Stimulated activated CD8-positive, alpha-beta memory T cell treated with anti-CD3 and anti-CD28 coated beads, Interleukin-15, amount 100 ng/mL, for 48 hours (primary cell): ENCODE measurements at places on chromosomes 2 and 18.

DNA sequence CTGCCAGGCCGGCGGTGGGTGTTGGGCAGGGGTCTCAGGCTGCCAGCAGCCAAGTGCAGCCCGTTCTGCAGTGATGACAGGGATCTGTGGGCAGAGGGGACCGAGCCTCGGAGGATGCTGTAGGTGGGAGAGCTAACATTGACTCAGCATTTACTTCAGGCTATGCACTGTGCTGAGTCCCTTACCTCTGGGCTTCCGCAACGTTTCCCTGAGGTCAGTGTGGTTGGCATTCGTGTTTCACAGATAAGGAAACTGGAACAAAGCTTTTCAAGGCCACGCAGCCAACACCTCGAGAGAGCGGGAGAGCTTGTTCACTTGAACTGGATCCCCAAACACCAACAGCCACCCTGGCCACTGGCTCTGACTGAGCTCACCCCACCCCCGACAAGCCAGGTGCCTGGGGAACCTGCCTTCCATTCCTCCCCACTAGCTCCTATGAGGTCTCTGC is 839 bp upstream of the GPR148 start:
- no peak for DNase-seq

GRCh38 chr2:177636672-177637071 is 244.1 kb downstream of the AGPS start:
- DNase-seq, result no peak

DNA sequence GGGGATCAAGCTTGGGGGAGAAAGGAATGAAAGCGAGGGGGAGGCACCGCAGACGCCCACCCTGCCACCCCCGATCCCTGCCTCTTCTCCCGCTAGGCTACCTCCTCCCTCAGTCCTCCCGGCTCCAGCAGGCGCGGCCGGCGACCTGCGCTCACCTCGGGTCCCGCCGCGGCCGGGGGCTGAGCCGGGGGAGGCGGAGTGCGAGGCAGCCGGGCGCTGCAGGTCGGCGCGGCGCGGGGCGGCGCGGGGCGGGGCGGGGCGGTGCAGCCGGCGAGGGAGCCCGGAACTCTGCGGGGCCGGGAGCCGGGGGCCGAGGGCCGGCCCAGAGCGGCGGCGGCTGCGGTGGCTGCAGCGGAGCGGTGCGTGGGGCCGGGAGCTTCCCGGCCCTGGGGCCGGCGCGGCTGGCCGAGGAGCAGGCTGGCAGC is 477 bp downstream of the ACVR1 start:
- DNase-seq, result no peak

GRCh38 chr2:162072976-162073887 is 783 bp downstream of the DPP4 start:
- no peak for DNase-seq

GRCh38 chr18:59867337-59868104 is 32.3 kb upstream of the PMAIP1 start:
- DNase-seq, result no peak

GRCh38 chr2:165469417-165469816 is at the start of gene CSRNP3:
CSRNP3 (plus strand) TSS chr2:165469698; CDS start chr2:165595066, 125,368 bp downstream.
- no peak for DNase-seq

DNA sequence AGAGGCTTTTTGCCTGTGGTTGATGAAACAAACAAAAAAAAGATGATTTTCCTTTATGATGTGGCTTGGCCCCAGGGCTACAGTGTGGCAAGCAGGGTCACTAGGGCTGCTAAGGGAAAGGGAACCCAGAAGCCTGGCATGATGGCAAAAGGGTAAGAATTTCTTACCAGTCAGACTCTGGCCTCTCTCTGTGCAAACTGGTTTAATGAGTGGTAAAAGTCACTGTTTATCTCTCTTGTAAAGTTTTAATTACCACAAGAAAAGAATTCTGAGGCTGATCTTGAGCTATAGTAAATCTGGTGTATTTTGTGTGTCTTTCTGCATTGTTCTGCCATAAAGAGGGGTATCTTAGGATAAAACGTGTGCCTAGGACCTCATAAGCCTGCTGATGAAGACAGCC is 275.4 kb downstream of the STK39 start:
- DNase-seq, result no peak

DNA sequence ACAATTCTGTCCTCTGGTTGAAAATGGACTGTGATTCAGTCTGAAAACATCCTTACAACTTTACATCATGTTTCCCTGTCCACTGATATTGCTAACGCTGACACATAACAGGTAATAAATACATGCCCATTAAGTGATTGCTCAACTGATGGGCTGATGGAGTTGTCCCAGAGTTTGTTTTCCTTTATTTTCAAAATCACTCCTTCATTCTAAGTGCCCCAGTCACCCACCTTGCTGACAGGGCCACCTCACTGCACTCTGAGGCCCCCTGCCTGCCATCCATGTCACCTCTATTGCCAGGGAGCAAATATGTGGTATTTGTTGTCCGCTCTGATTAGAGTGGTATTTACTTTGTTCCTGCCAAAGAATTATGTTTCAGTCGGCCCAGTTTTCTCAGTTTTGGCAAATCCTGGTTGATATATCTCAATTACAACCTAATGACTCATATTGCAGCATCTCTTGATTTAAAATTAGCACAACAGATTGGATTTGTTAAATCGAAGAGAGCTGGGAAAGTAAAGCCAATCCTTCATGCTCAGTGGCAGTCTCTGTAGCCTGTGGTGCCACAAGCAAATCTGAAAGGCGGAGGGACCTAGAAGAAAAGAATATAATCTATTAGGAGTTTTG is 105.1 kb downstream of the RDH14 start:
- DNase-seq, result no peak

DNA sequence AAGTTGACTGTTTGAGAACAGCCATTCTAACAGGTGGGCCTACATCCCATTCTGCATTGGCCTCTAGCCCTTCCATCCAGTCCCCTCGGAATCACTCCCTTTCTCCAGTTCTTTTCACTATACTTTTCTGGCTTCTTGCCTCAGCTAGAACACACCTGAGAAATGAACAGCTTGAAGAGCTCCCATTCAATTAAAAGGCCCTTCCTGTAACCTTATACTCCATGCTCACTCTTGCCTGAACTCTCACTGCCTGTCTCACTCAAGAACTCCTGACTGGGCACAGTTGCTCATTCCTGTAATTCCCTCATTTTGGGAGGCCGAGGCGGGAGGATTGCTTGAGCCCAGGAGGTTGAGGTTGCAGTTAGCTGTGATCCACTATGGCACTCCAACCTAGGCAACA is 23.6 kb downstream of the CHRNA1 start:
- DNase-seq, result no peak

- no peak for DNase-seq
Observed at GRCh38 chr18:79532313-79533007, 136.7 kb downstream of the NFATC1 start.

DNA sequence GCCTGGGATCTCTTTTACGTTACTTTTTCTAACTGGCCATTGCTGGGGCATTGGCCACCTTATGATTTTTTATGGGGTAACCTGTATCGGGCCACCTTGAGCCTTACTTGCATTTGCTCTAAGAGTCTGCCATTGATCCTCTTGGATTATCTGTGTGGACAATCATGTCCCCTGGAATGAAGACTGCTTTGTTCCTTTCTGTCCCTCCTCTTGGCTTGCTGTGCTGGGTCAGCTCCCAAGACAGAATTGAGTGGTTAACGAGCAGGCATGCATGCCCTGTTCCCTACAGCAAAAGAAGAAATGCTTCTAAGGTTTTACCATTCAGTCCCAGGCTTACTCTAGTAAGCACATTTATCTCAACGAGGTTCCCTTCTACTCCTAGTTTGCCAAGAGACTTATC is 46.3 kb downstream of the MAL start:
- DNase-seq, result no peak

DNA sequence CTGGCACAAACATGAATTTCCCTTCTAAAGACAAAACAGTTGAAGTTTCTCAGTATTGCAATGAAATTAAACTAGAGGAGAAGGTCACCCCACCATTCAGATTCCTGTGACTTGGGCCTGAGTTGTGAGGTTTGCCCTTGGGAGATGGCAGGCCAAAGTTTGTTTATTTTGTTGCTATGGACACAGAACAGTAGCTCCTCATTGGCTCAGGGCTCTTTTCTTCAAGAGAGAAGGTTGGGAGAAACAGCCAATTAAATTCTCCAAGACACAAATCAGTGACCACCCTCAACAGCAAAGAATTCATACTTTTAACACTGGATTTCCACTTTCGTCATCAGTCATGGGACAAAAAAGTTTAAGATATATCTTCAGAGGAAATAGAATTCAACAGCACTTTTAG is at the start of gene FLACC1:
Gene FLACC1, minus strand, starts transcription at position 125 of the 400 bp plus-strand sequence. CDS start 5,941 bp downstream, outside the sequence.
- DNase-seq, result no peak

DNA sequence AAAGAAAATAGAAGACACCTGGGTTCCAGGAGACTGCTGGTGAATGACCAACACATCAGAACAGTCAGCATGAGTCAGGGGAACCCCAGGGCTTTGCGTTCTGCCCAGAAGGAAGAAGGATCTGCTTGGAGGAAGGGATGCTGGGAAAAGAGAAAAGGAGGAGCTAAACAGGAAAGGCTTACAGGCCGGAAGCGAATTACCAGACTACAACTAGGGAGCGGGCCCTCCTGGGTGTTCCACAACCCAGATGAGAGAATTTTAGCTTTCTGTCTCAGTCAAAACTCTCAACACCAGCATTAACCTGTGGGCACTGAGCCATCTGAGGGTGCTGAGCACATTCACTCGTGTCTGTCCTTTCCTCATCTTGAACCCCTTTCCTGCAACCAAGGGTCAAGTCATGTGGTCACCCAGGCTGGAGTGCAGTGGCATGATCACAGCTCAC is 19.2 kb downstream of the CDC42EP3 start:
- no peak for DNase-seq

- DNase-seq, result no peak
Observed at GRCh38 chr2:172753610-172754009, 18.0 kb downstream of the RAPGEF4 start.

DNA sequence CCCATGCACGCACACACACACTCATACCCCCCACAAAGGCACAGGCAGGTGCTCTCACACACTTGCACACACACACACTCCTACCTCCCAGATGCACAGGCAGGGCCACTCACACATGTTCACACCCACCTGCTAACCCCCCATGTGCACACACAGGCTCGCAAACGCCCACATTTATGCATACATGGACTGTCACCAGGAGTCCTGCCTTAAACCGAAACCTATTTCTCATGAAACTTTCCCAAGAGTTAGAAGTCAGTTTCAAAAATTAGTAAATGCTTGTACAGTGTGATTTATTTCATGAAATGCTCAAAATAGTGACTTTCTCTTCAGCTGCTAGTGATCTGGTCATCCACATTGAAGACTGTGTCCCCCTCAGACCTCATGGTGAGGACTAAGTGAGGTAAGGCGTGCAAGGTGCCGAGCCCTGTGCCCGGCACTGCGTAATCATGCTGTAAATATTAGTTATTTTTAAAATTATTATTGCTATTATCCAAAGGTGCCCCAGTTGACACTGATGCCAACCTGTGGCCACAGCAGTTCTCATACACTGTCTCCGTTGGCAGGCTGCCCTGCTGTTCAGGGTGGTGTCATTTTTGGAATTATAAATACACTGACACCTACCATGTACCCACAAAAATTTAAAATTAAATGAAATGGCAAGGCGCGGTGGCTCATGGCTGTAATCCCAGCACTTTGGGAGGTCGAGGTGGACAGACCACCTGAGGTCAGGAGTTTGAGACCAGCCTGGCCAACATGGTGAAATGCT is 12.4 kb downstream of the CNNM4 start:
- DNase-seq, result no peak

DNA sequence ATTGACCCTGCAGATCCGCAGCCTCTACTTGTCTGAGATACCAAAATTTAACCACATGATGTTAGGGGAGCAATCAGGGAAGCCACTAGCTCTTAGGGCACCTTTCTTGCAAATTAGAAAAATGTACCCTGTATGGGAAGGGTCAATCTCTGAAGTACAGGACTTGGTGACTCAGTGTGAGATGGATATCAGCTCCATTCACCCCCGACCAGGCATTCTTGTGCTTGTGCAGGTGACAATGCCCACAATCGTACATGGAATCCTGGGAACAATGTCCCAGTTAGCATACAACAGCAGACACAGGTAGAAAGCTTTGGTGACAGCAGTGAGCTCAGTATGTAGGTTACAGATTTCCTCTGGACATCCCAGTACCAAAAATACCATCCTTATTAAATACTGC is 137.7 kb upstream of the ITGB6 start:
- DNase-seq, result no peak

DNA sequence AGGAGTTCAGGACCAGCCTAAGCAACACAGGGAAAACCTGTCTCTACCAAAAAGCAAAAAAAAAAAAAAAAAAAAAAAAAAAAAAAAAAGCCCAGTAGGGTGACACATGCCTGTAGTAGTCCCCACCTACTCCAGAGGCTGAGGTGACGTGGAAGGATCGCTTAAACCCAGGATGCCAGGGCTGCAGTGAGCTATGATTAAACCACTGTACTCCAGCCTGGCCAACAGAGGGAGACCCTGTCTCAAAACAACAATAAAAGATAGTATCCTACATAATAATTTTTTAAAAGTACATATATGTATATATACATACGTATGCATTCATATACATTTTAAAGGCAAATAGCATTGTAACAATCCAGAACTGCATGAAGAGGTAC is 51.7 kb downstream of the SOS1 start:
- DNase-seq, result peak; percentile 5

DNA sequence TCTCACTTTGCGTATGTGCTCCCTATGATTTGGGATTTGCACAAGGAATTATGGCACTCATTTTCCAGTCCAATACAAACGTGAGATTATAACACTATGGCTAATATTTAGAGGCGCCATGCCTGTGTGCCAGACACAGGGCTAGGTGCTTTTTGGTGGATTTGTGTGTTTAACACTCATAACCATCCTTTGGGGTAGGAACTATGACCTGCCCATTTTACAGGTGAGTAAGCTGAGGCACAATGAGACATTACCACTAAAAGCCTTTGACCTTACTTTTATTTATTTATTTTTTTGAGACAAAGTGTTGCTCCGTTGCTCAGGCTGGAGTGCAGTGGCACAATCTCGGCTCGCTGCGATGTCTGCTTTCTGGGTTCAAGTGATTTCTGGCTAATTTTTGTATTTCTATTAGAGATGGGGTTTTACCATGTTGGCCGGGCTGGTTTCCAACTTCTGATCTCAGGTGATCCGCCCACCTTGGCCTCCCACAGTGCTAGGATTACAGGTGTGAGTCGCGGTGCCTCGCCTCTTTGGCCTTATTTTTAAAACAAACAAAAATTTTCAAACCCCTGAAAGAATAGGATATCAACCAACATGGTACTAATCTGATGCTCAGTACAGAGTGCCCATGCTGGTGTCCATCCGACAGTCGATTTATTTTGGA is 26.6 kb upstream of the GLI2 start:
- DNase-seq, result no peak

DNA sequence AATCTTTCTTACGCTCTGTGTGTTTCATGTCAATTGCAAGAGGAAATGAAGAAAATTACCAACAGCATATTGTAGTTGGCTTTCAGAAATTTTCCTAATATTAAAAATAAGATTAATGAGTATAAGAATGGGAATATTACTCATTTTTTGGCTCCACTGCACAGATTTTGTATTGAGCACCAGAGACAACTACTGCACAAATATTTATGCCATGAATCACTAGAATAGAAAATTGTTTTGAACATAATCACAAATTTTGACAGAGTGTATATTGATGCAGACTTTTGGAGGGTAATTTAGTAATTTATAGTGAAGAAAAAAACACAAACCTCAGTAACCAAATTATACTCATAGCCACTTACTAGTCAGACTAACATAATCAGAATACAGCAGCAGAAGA is 118.3 kb downstream of the DOK6 start:
- DNase-seq, result no peak

- no peak for DNase-seq
Observed at GRCh38 chr2:105872142-105872728, 127.5 kb downstream of the NCK2 start.
